ENCODE measurements at places on chromosomes 2 and 18.

GRCh38 chr2:206031162-206031784 is 54.7 kb downstream of the INO80D start:
- DNase-seq = no peak

DNA sequence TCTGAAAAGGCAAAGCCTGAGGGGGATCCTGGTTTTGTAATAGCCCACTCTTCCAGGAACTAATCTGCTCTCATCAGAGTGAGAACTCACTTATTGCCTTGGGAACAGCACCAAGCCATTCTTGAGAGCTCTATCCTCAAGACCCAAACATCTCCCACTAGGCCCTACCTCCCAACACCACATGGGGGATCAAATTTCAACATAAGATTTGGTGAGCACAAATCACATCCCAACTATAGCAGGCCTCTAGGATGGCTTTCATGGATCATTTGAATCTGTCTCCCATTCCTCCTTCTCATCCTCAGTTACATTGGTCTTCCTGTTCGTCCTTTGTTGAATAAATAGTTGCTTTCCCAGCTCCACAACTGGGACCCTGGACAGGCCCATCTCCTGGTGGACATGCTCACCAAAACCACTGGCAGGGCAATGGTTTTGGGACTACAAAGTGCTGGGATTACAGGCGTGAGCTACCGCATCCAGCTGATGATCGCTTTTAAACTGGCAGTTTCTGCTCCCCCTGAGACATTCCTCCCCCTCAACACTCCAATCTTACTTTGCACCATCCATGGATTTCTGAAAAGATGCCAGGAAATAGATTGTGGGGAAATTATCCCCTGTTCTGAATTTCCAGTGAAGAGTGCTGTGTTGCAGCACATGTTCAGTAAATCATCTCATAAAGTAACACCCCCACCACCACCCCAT is 42.6 kb downstream of the MCFD2 start:
- no peak for DNase-seq

DNA sequence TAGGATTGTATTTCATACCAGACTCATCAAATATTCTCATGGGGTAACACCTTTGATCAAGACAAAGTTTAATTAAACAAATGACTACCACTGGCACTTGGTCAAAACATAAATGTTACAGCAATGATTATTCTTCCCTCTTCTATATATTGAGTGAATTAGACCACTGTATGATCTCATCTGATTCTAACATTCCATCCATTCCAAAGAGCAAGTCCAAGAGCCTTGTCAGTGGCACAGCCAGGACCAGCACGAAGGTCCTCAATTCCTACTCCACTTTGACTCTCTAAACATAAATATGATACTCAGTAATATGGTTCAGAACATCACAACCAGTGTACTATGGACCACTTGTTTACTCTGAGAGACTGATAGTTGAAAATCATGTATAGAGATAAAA is 86.4 kb downstream of the AP1S3 start:
- DNase-seq = no peak

GRCh38 chr2:169363560-169364150 is 1.3 kb upstream of the LRP2 start:
- DNase-seq = peak; percentile 75

DNA sequence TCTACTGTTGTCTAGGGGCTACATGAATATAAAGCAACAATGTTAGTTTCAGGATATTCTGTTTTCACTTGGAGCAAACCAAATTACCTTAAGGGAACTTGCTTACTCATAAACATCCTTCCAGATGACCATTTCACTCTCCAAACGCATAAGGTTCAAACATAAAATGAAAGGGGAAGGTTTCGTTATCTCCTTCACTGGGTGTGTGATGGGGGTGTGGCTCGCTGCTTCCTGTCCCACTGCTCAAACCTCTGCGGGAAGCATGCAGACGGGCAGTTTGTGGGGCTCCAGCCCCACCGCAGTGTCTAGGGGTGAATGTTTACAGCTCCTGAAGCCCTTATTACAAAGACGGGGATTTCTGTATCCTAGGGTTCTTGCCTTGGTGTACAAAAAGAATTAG is 1310.9 kb upstream of the TMEFF2 start:
- no peak for DNase-seq

GRCh38 chr2:28343971-28344715 is 48.5 kb upstream of the FOSL2 start:
- no peak for DNase-seq

GRCh38 chr2:131046028-131046917 is 47.0 kb downstream of the FAM168B start:
- no peak for DNase-seq

- DNase-seq = no peak
Measured at GRCh38 chr2:66481100-66481549, 46.2 kb downstream of the MEIS1 start.

- no peak for DNase-seq
Measured at GRCh38 chr2:130310881-130311280, 31.8 kb upstream of the IMP4 start.

DNA sequence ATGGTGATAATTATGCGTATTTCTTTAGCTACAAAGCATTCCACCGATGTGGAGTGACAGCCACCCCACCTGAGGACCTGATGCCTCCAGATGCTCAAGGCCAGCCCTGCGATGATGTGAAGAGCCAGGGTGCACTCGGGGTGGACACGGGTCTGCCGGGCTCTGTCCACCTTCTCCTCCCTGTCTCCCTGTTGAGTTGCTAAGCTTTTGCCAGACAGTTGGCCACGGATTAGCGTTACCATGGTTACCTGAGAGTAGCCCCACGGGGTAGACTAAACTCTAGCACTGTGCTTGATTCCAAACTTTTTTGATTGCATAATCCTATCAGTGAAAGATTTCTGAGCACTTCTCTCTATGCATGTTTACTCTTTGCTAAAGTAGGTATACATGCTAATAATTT is 86.2 kb downstream of the SMIM21 start:
- DNase-seq = no peak

GRCh38 chr18:36461551-36461987 is 164.1 kb downstream of the FHOD3 start:
- DNase-seq = no peak

DNA sequence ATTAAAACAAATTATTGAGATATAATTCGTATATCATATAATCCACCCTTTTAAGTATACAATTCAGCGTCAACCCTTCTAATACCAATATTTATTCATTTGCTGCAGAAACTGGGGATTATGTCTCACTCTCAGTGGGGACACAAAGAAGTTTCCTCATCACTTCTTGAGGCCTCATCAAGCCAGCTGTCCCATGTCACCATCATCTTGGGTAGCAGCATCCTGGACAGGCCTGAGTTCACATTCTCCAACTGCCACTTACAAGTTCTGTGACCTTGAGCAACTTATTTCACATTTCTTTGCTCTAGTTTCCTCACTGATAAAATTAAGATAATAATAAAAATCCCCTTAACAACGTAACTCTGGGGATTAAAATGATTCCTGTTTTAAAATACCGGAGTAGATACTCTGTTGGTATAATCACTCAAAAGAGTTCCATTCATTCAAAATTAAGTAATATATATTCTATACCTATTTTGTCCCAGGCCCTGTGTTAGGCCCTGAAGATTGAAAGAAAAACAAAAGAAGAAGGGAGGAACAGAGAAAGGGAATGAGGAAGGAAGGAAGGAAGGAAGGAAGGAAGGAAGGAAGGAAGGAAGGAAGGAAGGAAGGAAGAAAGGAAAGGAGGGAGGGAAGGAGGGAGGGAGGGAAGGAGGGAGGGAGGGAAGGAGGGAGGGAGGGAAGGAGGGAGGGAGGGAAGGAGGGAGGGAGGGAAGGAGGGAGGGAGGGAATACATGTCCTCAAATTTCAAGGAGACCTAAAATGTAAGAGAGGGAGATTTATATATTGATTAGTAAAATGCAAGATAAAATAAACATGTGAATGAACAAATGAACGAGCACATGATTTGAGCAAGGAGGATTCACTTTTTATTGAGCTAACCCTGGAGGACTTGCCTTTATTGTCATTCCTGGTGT is 42.4 kb downstream of the NCKAP5 start:
- no peak for DNase-seq

DNA sequence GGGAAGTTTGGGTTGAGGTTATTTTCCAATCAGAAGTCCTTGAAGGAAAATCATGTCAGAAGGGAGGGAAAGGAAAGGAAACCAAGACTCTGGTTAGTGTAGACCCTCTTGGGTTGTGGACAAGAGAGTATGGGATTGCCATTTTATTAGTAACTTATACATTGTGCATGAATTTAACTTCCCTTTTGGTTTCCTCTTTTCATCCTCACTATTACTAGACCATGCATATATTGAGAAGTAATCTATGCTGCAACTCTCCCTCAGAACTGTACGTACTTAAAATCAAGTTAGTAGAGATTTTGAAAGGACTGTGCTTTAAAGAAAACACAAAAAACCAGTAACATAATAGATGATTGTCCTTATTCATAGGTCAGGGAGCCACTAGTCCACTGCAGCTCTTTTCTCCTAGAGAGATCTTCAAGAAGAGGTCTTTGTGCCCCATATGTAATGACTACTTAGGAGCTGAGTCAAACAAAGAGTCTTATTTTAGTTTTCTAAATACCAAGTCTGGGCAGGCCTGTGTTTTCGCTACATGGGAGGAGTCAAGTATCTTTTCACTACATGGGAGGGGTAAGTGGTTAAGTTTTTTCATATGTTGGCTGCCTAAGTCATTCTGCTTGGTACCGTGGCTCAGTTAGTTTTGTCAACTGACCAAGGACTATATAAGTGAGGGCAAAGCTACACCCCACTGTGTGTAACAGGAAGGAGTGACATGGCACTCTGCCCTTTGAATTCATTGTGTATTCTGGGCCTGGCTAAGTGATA is 25.2 kb upstream of the FAM117B start:
- no peak for DNase-seq

GRCh38 chr2:217407362-217407761 is 547.5 kb upstream of the TNP1 start:
- no peak for DNase-seq

DNA sequence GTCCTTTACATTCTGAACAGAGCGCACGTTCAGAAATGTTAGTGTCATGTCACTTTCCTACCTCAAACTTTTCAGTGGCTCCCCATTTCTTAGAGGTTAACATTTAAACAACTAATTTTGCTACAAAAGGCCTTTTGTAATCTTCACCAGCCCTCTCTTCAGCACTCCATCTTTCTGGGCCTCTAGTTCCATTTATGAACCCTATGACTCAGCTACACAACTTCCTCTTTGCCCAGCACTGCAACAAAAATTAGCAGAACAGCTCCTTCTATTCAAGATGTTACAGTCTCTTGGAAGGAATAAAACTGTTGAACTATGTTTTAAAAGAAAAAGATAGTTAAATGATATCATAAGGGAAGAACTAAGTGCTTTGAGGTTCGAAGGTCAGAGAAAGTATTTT is 139.9 kb downstream of the VWC2L start:
- no peak for DNase-seq

- no peak for DNase-seq
Measured at GRCh38 chr18:76538846-76539245, 43.8 kb upstream of the ZNF516 start.

- DNase-seq = no peak
Measured at GRCh38 chr2:121532347-121532766, 1.7 kb downstream of the RNU4ATAC start.

GRCh38 chr18:26207937-26208336 is 18.3 kb upstream of the TAF4B start:
- DNase-seq = no peak

DNA sequence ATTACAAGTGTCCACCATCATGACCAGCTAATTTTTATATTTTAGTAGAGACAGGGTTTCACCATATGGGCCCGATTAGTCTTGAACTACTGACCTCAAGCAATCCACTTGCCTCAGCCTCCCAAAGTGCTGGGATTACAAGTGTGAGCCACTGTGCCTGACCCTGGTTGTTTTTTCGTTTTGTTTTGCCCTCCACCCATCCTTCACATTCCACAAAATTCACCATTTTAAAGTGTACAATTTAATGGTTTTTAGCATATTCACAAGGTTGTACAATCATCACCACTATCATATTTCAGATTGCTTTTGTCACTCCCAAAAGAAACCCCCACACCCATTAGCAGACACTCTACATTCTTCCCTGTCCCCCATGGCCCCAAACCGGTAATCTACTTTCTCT is 215.0 kb downstream of the TPGS2 start:
- no peak for DNase-seq

- DNase-seq = peak; percentile 70
Measured at GRCh38 chr2:239822146-239822831, 202.9 kb downstream of the NDUFA10 start.

Data from activated effector memory CD4-positive, alpha-beta T cell treated with anti-CD3 and anti-CD28 coated beads, Interleukin-2, amount 50 U/mL, for 16 hours (primary cell).